ENCODE measurements at places on chromosomes 3 and 15. TPM values are rescaled to one million over a fixed set of nuclear protein-coding genes. Genes with fewer than 3 reads are reported as not detected.

The DNAH12 gene
- not detected for polyA plus RNA-seq

The KY gene
- not detected for polyA plus RNA-seq

The PLSCR1 gene
- 17.7 TPM for polyA plus RNA-seq

The GXYLT2 gene
- not detected for polyA plus RNA-seq

The PRR20G gene
- not detected for polyA plus RNA-seq

The SIDT1 gene
- polyA plus RNA-seq, result 19.9 TPM

The NR1I2 gene
- 0.26 TPM for polyA plus RNA-seq

The STARD5 gene
- polyA plus RNA-seq, result 5.2 TPM

The SEMA3B gene
- not detected for polyA plus RNA-seq

The TUSC7 gene
- polyA plus RNA-seq, result not detected

The LMAN1L gene
- polyA plus RNA-seq, result not detected

- no peaks in the 10 kb centered on the region for H3K27me3 ChIP-seq
- no peaks in the 10 kb centered on the region for H3K36me3 ChIP-seq
- no peak overlapping the region for H3K27ac ChIP-seq
- no peak for DNase-seq
- no peaks in the 10 kb centered on the region for H3K4me1 ChIP-seq
- H3K4me3 ChIP-seq, result no peak overlapping the region
Measured at GRCh38 chr3:29282427-29283230, 1.8 kb downstream of the RBMS3 start.

DNA sequence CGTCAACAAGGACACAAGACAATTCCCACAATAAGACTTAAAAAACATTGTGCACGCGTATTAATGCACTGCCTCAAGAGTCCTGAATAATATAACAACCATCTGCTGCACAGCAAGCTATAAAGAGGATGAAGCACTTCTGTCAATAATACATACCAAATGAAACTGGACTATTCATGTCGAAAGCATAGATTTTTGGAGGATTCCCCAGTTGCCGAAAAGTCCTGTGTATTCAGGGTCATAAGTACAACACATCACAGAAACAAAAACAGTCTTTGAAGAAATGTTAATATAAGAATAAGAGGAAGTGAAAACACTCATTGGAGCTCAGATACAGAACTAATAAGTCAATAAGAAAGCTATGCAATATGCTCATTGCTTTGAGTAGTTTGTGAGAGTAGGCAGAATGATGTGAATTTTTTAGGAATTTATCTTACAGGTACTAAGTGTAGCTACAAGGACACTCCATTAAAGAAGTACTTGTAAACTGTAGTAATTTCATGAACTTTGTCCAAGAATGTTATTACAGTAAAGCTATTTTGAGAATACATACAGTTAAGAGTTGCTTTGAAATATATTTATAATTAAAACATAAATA is 31.6 kb downstream of the CBLB start:
- no peak overlapping the region for H3K27ac ChIP-seq
- H3K4me3 ChIP-seq, result no peak overlapping the region
- DNase-seq, result no peak
- peaks cover 39% of the 10 kb centered on the region for H3K4me1 ChIP-seq
- H3K36me3 ChIP-seq, result no peaks in the 10 kb centered on the region

GRCh38 chr3:51044982-51045381 is 340.1 kb upstream of the MANF start:
- no peak overlapping the region for H3K4me3 ChIP-seq
- no peak overlapping the region for H3K27ac ChIP-seq
- no peaks in the 10 kb centered on the region for H3K36me3 ChIP-seq
- no peaks in the 10 kb centered on the region for H3K27me3 ChIP-seq
- no peaks in the 10 kb centered on the region for H3K4me1 ChIP-seq

GRCh38 chr3:121752261-121752660 is 2.7 kb upstream of the GOLGB1 start:
- peaks cover 5% of the 10 kb centered on the region for H3K36me3 ChIP-seq
- peaks cover 4% of the 10 kb centered on the region for H3K4me1 ChIP-seq
- DNase-seq, result no peak

GRCh38 chr3:184981071-184981470 is 169.1 kb downstream of the VPS8 start:
- H3K36me3 ChIP-seq, result peaks cover 30% of the 10 kb centered on the region
- DNase-seq, result no peak
- no peaks in the 10 kb centered on the region for H3K4me1 ChIP-seq
- H3K27ac ChIP-seq, result no peak overlapping the region
- H3K4me3 ChIP-seq, result no peak overlapping the region

GRCh38 chr15:65231306-65231705 is 20.0 kb upstream of the CILP start:
- no peaks in the 10 kb centered on the region for H3K4me1 ChIP-seq
- no peak for DNase-seq
- H3K27ac ChIP-seq, result no peak overlapping the region
- no peak overlapping the region for H3K4me3 ChIP-seq
- H3K27me3 ChIP-seq, result no peaks in the 10 kb centered on the region
- no peaks in the 10 kb centered on the region for H3K36me3 ChIP-seq

- no peaks in the 10 kb centered on the region for H3K4me1 ChIP-seq
- no peaks in the 10 kb centered on the region for H3K36me3 ChIP-seq
- H3K27me3 ChIP-seq, result peaks cover 4% of the 10 kb centered on the region
Measured at GRCh38 chr3:54360320-54360719, 238.0 kb downstream of the CACNA2D3 start.

DNA sequence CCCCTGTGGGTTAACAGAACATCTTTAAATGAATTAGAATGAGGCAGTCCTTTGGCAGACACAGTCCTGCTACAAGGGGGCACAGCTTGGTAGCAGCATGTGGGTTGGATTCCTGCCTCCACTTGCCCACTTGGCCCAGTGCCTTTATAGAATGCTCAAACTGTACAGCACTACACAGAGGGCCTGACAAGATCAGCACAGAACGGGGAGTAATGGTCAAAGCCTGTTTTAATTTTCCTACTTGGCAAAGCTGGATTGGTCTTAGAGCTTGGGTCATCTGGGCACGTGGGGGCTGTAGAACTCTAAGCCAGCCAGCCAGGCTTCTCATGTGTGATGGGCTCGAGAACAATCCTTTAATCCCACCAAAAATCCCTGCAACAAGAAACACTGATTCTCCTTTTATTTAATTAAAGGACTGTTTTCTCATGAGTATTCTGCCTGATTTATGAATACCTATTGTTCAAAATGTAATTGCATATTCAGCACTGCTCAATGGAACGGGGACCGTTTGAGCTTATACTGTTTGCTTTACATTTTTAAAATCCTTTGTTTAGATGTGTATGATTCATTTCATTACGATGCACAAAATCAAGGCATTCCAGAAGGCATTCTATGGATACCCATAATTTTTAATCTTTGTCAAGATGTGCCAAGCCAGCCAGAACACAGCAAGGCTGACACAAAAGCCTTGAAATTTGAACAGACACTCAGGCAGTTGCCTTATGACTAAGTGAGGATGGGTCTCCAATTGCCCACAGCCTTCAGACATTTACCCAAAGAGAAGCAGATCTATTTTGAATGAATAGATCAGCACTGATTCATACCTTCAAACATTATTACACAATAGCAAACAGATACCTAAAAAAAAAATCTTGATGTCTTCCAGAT is 249.3 kb upstream of the TGFBR2 start:
- H3K27ac ChIP-seq, result no peak overlapping the region
- H3K36me3 ChIP-seq, result no peaks in the 10 kb centered on the region
- no peak overlapping the region for H3K4me3 ChIP-seq

- no peaks in the 10 kb centered on the region for H3K27me3 ChIP-seq
- H3K4me3 ChIP-seq, result no peak overlapping the region
- no peaks in the 10 kb centered on the region for H3K4me1 ChIP-seq
- no peak for DNase-seq
Measured at GRCh38 chr15:39948817-39949216, 14.9 kb downstream of the EIF2AK4 start.

- H3K27me3 ChIP-seq, result no peaks in the 10 kb centered on the region
- no peak overlapping the region for H3K4me3 ChIP-seq
- no peaks in the 10 kb centered on the region for H3K4me1 ChIP-seq
- no peak overlapping the region for H3K27ac ChIP-seq
Measured at GRCh38 chr15:74239051-74239705, 3.1 kb downstream of the CCDC33 start.

- no peak for DNase-seq
- H3K27me3 ChIP-seq, result no peaks in the 10 kb centered on the region
- no peak overlapping the region for H3K27ac ChIP-seq
- no peak overlapping the region for H3K4me3 ChIP-seq
- no peaks in the 10 kb centered on the region for H3K36me3 ChIP-seq
Measured at GRCh38 chr3:174483254-174483653, 375.9 kb upstream of the NAALADL2 start.

GRCh38 chr3:149971403-149972075 is 844 bp upstream of the PFN2 start:
- no peak overlapping the region for H3K27ac ChIP-seq
- no peaks in the 10 kb centered on the region for H3K36me3 ChIP-seq
- peak overlapping the region; percentile 39 for H3K4me3 ChIP-seq
- H3K27me3 ChIP-seq, result no peaks in the 10 kb centered on the region

- H3K4me3 ChIP-seq, result no peak overlapping the region
- no peaks in the 10 kb centered on the region for H3K36me3 ChIP-seq
- no peaks in the 10 kb centered on the region for H3K4me1 ChIP-seq
- no peak for DNase-seq
- H3K27me3 ChIP-seq, result no peaks in the 10 kb centered on the region
Measured at GRCh38 chr15:88174571-88174970, 82.0 kb downstream of the NTRK3 start.

DNA sequence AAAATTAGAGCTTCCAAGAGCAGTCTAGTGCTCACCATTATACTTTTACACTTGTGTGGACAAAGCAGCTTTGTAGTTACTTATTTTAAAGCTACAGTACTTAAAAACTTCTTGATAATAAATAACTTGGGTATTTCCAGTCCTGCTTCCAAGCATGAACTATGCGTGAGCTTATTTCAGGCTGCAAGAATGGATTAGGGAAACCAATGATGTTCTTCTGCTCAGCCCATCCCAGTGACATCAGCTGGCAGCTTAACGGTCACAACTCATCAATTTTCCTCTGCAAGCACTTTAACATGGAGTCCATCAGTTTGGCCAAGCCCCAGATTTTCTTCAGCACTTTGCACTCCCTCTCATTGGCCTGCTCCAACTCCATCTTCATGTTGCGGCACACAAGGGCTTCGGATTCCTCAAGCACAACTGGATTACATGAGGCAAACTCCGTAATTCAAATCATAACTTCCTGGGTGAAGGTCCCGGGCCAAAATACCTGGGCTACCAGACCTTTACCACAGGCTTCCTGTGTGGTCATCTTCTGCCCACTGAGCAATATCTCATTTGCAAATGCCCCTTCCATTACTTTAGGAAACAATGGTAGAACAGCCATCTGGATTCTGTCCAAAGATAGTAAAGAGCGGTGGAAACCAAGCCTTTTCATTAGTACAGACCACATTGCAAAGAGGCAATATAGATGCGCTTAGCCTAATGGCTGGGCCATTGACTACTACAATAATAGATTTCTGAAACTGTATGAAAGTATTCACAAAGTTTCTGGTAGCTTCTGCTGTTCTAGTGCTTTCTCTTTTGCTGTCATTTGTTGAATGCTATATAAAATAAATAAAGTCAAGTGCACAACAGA is 87.5 kb upstream of the DAZL start:
- H3K27me3 ChIP-seq, result no peaks in the 10 kb centered on the region
- H3K4me1 ChIP-seq, result no peaks in the 10 kb centered on the region
- no peaks in the 10 kb centered on the region for H3K36me3 ChIP-seq
- H3K4me3 ChIP-seq, result no peak overlapping the region
- H3K27ac ChIP-seq, result no peak overlapping the region

Data from naive thymus-derived CD4-positive, alpha-beta T cell (primary cell).